ENCODE measurements at places on chromosomes 12 and 14. TPM values are rescaled to one million over a fixed set of nuclear protein-coding genes. Genes with fewer than 3 reads are reported as not detected.

Gene KIF5A
- 0.41 TPM for polyA plus RNA-seq

Gene KRT75
- not detected for polyA plus RNA-seq

Gene CIROP
- 0.06 TPM for polyA plus RNA-seq

Gene SMIM41
- polyA plus RNA-seq = 0.61 TPM
